ENCODE measurements at places on chromosomes 1 and 21.

- DNase-seq, result no peak
Observed at GRCh38 chr1:100423832-100424337, 71.6 kb downstream of the CDC14A start.

DNA sequence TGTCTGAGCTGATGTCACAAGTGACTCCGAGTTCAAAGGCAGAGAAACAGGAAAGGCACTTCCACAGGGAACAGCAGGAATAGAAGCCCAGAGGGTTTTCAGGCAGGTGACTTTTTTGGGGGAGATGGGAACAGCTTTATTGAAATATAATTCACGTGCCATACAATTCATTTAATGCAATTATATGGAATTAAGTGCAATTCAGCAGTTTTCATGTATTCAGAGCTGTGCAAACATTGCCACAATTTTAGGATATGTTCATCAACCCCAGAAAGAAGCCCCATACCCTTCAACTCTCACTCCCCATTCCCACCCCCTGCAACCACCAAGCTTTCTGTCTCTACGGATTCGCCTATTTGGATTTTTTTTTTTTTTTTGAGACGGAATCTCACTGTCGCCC is 17.0 kb downstream of the KCNAB2 start:
- no peak for DNase-seq

DNA sequence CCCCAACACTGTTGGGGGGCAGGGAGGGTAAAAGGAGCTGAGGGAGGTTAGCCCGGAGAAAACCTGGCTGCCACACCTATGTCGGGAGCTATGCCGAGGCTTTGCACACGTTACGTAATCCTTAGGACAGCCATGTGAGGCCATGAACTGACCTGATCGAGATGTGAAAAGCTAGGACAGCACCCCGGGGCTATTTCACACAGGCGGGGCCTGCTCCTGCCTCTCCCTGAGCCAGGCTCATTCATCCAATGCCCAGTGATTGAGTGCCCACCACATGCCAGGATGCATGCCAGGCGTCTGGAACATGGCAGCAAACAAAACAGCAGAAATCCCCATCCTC is 30.2 kb downstream of the LDLRAP1 start:
- DNase-seq, result no peak

- no peak for DNase-seq
Observed at GRCh38 chr1:153678519-153679336, at the start of gene NPR1. TSS of gene NPR1 (plus strand) at chr1:153678688. CDS start at chr1:153679109, 421 bp downstream.

GRCh38 chr1:227215863-227216510 is 102.3 kb downstream of the CDC42BPA start:
- no peak for DNase-seq

- DNase-seq, result no peak
Observed at GRCh38 chr1:170307426-170307825, 161.7 kb downstream of the NTMT2 start.

GRCh38 chr1:115056395-115056798 is 26.8 kb downstream of the TSHB start:
- no peak for DNase-seq

- no peak for DNase-seq
Observed at GRCh38 chr1:11728126-11728806, 7.7 kb upstream of the AGTRAP start.

GRCh38 chr1:230393722-230394121 is 32.4 kb downstream of the PGBD5 start:
- no peak for DNase-seq

GRCh38 chr1:247177755-247178154 is 5.9 kb upstream of the ZNF124 start:
- DNase-seq, result no peak

DNA sequence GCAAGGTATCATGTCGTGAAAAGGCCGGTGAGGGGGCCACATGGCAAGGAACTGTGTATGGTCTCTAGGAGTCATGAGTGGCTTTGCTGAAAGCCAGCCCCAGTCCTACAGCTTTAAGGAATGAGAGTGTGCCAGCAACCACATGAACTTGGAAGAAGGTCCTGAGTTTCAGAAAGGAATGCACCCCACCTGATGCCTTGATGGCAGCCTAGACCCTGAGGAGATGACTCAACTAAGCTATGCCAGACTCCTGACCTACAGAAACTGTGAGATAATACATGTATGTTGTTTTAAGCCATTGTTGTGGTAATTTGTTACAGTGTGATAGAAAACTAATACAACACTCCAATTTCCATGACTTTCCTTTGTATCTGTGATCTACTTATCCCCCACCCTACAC is 33.5 kb upstream of the AKT3 start:
- DNase-seq, result no peak

GRCh38 chr1:89262643-89263042 is 10.0 kb downstream of the GBP5 start:
- DNase-seq, result no peak

DNA sequence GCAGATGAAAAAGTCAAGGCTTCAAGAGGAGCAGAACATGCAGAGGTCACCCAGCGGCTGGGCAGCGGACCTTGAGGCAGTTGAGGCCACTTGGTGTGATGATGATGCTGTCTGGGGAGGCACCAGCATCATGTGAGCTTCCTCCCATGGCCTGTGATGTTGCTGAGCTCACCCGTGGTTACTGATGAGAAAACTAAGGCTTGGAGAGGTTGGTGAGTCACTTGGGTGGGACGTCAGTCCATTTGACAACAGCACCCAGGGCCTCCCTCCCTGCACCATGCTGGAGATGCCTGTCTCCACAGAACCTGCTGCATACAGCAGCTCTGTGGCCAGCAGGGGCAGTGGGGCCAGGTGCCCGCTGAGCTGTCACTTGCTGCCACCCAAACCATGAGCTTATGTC is 146.8 kb downstream of the NPHP4 start:
- no peak for DNase-seq

DNA sequence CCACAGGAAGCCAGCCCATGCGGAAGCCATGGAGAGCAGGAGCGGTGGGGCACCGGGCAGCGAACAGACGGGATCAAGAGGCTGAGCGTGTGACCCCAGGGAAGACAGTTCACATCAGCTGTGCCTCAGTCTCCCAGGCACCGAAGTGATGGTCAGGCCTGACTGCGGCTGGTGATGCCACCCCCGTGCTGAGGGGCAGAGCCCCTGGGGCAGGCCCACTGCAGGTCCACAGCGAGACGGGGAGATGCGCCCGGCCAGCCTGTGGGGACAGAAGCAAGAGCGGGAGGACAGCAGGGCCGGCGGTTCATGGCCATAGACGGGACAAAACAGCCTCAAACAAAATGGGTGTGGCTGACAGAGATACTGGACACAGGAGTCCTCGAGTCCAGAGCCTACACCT is 93.8 kb downstream of the RIPK4 start:
- no peak for DNase-seq
